ENCODE measurements at places on chromosomes 1 and 21.
A peak's percentile ranks its signal among the peaks of the same experiment; 100 is the strongest.

- DNase-seq = no peak
Observed at GRCh38 chr1:202623075-202623474, 87.2 kb downstream of the SYT2 start.

DNA sequence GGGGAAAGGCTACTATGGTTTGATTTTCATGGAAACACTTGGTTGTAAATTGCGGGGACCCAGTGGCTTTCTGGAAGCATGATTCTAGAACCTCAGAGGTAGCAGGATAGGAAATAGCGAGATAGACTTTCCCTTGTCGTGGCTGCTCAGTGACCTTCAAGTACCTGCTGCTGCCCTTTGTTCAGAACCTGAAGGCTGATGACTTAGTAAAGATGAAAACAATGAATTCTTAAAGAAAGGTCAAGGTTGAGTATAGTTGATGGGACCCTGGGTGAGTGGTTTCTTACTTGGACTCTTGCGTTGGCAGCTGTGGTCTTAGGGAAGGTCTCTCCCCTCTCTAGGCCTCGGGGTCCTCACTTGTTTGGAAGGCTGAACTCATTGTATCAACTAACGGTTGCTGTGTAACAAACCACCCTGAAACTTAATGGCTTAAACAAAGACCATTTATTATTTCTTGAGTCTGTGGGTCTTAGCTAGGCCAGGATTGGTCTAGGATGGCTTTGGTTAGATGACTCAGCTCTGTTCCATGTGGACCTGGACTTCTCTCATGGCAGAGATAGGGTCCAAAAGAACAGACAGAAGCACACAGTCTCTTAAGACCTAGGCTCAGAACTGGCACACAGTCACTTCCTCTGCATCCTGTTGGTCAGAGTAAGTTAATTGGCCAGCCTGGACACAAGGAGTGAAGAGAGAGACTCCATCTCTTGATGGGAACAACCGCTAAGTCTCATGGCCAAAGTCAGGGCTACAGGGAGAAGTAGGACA is 89.2 kb upstream of the SELENON start:
- DNase-seq = no peak

DNA sequence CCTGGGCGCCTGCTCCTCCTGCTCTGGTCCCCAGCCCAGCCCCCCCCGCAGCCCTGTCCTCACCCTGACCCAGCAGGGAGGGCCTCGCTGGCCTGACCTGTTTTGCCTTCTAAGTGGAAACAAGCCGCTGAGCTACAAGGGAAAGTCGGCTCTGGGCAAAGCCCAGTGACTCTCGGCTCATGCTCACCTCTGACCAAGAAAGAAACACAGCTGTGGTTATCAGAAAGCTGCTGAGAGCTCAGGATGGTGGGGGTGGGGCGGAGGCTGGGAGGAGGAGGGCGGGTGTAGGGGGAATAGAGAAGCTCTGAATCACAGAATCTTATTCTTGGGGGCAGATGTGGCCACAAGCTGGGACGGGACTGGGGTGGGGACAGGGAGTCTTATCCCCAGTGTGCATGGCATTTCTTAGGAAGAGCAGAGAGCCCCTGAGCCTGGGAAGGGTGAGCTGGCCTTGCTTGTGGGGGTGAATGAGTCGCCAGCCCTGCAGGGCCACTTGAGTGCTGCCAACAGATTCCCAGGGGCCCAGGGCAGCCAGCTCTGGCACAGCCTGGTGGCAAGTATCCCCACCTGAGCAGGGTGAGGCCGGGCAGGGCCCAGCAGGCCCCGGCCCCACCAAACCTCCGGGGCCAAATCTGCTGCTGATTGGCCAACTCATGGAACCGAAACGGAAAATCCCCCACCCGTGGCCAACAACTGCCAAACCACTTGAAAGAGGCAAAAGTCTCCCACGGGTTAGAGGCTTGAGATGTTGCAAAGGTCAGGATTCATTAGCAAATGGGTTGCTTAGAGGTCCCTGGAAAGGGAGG is 120.6 kb downstream of the SPSB1 start:
- DNase-seq = peak; percentile 89

- DNase-seq = peak; percentile 72
Observed at GRCh38 chr1:211603191-211603701, 24.3 kb upstream of the SLC30A1 start.

Measured in foreskin fibroblast (primary cell).